ENCODE measurements at places on chromosomes 5 and 9.
A peak's percentile ranks its signal among the peaks of the same experiment; 100 is the strongest.

GRCh38 chr9:133261103-133261752 lies 13.8 kb downstream of the ABO start:
- DNase-seq, result no peak

DNA sequence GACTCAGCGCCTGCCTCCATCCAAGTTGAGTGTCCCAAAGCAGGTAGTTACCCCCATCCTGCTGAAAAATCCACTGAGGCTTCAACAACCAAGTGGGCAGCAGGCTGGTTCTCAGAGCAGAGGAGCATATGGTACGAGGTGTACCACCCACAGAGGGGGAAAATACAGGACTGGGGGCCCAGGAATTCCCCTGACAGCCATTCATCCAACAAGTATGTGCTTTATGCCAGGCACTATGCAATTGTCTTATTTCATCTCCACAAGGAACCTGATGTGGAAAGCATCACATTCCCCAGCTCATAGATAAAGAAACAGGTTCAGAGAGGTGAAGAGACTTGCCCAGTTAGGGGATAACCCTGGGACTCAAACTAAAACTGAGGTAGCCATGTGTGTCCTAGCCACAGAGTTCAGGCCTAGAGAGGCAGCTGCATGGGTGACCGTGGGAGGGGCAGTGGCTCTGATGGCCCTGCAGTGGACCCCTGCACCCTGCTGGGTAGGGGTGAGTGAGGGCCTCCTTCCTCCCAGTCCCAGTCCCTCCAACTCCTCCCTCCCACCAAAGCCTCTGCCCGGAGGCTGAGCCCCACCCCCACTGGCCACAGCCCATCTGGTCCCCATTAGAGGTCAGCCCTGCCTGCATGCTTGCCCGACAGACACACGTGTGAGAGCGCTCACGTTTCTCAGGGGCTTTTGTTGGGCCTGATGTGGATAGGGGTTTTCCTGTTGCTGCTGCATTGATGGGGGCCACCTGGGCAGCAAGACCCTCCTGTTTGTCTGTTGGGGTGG lies 11.5 kb downstream of the PDLIM4 start:
- DNase-seq, result no peak

GRCh38 chr5:44603496-44604272 lies 205.1 kb upstream of the MRPS30 start:
- no peak for DNase-seq

- no peak for DNase-seq
Measured at GRCh38 chr9:137302449-137303150, 529 bp upstream of the NRARP start.

DNA sequence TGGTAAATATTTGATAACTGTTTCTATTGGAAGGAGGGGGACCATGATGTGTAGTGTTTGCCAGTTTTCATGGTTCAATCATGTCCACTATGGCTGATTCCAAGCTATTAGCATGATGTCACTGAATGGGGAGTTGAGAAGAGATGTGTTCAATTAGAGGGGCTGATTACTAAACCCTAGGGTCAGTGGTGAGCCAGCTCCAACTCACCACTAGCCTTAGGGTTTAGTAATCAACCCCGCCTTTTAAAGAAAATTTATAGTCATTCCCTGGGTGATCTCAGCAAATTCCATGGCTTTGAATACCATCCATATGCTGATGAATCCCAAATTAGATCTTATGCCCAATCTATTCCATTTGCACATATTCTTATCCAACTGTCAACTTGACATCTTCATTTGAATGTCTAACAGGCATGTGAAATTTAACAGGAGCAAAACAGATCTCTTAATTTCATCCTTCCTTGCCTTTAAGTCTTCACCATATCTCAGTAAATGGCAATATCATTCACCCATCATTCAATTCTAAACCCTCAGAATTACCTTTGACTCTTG lies 98.8 kb downstream of the GCNT1 start:
- no peak for DNase-seq

- no peak for DNase-seq
Measured at GRCh38 chr9:76856016-76856415, 49.9 kb downstream of the PRUNE2 start.

DNA sequence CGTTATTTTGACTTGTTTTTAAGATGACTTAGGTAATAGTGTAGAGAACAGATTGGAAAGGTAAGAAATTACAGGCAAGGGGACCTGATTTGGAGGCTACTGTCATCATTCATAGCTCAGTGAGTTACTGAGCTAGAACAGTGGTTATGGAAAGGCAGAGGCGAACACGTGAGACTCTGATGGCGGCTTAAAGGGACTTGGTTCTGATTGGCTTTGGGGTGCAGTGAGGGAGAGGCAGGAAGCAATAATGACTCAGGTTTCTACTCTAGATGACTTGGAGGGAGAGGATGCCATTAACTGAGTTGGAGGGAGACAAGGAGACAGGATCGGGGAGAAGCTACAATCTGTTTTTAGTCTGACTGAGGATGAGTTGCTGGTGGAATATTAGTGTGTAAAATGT lies 3.0 kb downstream of the F2RL2 start:
- DNase-seq, result no peak

- DNase-seq, result no peak
Measured at GRCh38 chr9:112445196-112445595, 41.4 kb upstream of the KIAA1958 start.

DNA sequence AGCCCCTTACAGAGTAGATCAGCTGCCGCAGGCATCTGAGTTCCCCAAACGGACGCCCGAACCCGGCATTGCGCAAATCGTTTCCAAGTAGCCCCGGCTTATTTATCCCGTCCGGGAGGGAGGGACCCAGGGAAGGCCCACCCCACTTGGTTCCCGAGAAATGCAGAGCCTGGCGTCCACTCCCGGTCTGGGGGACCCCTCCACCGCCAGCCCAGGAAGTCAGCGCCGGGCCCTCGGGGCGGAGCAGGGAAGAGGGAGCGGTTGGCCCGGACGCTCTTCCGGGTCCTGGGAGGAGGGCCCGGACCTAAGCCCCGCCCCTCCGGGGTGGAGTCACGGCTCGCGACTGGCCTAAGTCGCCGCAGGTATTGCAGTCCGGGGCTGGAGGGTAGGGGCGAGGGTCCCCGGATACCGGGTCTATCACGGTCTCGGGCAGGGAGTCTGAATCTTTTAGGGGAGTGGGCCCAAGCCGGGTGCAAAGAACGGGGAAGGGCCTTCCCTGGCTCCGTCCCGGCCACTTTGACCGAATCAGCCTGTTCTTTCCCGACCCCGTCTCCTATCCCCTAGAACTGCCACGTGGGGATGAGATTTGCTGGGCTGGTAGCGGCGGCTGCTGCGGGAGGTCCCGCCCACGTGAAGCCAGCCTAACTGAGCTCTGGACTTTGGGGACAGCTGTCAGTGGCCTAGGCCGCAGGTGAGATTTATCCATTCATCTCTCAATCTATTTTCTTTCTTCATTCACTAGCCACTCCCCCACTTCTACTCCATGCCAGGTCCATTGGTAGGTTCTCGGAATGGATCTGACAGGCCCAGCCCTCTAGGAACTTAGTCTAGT lies at the start of gene RABEPK:
TSS of gene RABEPK (plus strand) at position 327 of the 832 bp plus-strand sequence. CDS start 2,472 bp downstream, outside the sequence.
- DNase-seq, result peak; percentile 88

- DNase-seq, result no peak
Measured at GRCh38 chr9:1217076-1217475, 166.9 kb downstream of the DMRT2 start.

- DNase-seq, result no peak
Measured at GRCh38 chr5:1193591-1193985, 7.8 kb upstream of the SLC6A19 start.

GRCh38 chr9:98787766-98788335 lies 8.5 kb downstream of the ANKS6 start:
- no peak for DNase-seq

GRCh38 chr5:136295914-136296313 lies 69.4 kb downstream of the TRPC7 start:
- no peak for DNase-seq

DNA sequence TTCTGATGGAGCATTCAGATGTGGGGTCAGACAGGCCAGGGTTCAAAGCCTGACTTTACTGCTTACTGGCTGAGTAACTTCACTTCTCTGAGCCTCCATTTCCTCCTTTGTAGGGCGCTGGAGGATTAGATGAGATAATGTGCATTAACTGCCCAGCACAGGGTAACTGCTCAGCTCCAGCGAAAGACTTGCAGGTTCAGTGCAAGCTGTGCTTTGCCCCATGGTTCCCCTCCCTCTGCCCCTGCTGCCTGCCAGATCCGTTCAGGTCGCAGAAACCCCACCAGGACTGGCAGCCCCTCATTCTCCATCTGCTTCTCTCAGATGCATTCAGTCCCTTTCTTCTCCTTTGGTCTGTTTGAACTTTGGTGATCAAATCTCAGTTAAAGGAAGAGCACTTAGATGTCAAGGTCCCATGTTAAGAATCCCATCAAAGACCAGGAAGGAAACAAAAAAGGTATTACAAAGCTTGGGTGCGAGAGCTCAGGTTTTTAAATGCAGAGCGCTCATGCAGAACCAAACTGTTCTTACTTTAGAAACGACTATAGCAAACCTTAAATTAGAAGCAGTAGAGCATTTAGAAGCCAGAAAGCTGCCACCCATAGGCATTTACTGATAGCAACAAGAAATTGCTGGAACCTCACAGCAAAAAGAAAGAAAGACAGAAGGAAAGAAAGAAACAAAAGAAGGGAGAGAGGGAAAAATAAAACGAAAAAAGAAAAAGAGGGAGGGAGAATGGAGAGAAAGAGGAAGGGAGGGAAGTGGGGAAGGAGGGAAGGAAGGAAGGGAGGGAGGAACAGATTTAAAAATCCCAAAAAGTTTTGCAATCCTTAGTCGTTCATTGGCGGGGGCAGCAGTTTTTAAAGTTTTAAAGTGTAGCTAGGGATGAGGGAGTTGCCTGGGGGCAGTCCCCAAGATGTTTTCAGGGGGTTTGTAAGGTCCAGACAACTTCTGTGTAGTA lies 23.5 kb downstream of the AFAP1L1 start:
- DNase-seq, result no peak

DNA sequence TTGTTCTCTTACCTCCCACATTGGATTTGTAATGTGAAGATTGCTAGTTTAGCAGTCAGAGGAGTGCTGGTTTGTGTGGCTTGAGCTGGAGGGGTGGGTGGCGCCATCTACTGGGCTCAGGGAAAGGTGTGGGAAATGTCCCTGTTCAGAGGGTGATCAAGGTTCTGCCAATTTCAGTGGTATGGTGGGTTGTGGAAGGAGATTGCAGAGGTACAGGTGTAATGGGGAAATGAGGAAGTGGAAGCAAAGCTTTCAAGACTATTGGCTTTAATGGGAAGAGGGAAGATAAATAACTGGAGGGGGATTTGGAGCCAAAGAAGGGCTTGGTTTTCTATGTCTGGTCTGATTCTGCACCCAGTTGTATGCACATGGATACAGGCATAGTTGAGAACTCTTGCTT lies 76.4 kb downstream of the OSMR start:
- peak; percentile 44 for DNase-seq

- DNase-seq, result no peak
Measured at GRCh38 chr5:92206681-92207080, 823.6 kb upstream of the ARRDC3 start.

DNA sequence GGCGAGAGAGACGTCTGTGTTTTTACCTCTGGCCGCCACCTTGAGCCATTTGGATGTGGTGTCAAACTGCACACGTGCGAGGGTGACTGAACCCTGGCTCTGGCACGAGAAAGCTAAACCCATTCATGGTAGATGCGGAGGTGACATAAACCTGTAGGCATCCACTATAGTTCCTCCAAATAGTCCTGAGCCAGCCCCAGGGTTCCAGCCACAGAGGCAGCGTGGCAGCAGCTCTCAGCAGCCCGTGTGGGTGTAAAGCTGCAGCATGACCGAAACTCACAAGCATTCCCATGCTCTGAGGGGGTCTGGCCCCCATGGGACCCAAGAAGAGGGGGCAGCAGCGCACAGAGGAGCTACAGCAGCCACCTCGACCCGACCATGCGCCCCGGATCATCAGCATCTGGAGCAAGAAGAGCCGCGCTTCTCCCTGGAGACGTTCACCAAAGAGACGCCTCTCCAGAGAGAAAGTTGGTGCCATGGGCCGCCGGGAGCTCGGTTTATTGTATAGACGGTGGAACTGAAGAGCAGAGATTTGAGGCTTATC lies 303.8 kb upstream of the IRX4 start:
- no peak for DNase-seq

Measured in dorsolateral prefrontal cortex (tissue), 122 donors.